ENCODE measurements at places on chromosomes 1 and 21.

- no peak for DNase-seq
Measured at GRCh38 chr21:23960769-23961168, 1646.5 kb downstream of the MRPL39 start.

GRCh38 chr1:155978325-155978972, at the start of gene ARHGEF2:
Gene ARHGEF2, minus strand, starts transcription at chr1:155978547. Its CDS starts 120 bp downstream, at chr1:155978427.
- no peak for DNase-seq

DNA sequence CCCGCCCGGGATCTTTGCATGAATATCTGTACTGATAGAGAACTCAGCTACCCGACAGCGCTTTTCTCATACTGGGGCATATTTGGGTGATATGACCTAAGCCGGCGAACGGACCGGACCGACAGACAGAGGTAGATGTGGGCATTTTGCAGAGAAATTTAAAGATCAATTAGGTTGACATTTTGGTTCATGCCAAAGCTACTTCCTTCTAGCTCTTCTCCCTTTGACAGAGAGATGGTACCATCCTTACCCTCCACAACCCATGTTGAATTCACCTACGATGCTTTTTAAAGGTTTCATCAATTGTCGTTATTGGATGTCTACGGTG, 459 bp downstream of the ARV1 start:
- no peak for DNase-seq

- DNase-seq: no peak
Measured at GRCh38 chr1:201327687-201328240, 44.5 kb downstream of the PKP1 start.

GRCh38 chr21:44372616-44373015, 19.2 kb downstream of the TRPM2 start:
- DNase-seq: no peak

GRCh38 chr1:89855413-89856123, 34.7 kb downstream of the LRRC8D start:
- DNase-seq: no peak

GRCh38 chr1:41662061-41662764, 177.7 kb upstream of the EDN2 start:
- DNase-seq: no peak

GRCh38 chr1:115838431-115839028, 2.4 kb downstream of the NHLH2 start:
- no peak for DNase-seq

DNA sequence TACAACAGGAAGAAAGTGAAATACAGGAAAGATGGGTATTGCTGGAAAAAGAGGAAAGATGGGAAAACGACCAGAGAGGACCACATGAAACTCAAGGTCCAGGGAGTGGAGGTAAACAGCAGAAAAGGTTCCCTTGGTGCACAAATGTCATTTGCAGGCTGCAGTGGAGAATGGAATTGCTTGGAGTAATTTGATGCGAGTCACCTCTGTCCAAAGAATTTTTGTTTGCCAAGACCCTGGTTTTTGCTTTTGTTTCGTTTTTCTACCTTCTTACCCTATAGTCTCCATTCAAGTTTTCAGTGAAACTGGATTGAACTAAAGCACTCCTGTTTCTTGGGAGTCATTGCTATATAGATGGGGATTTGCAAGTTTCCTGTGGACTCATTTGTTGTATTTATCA, 464.3 kb downstream of the CAMTA1 start:
- no peak for DNase-seq

- DNase-seq: no peak
Measured at GRCh38 chr1:234599617-234600417, 10.2 kb downstream of the IRF2BP2 start.

- no peak for DNase-seq
Measured at GRCh38 chr1:30964706-30965105, 56.1 kb upstream of the SDC3 start.

All from pulmonary artery endothelial cell (primary cell).